Epithelial cell of proximal tubule (primary cell): ENCODE measurements at places on chromosomes 12 and 14. TPM values are rescaled to one million over a fixed set of nuclear protein-coding genes. Genes with fewer than 3 reads are reported as not detected.

DNA sequence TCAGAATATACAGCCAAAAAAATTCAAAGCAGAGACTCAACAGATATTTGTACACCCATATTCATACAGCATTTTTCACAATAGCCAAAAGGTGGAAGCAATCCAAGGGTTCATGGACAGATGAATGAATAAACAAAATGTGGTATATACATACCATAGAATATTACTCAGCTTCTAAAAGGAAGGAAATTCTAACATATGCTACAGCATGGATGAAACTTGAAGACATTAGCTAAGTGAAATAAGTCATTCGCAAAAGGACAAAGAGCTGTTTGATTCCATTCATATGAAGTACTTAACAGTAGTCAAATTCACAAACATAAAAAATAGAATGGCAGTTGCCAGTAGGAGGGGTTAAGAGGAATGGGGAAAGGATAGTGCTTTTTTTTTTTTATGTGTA lies 91.8 kb upstream of the ARID2 start:
- DNase-seq = no peak

GRCh38 chr14:63504648-63505047 lies 38.5 kb downstream of the PPP2R5E start:
- no peak for DNase-seq

GRCh38 chr12:70154087-70154638 lies 89.1 kb upstream of the CNOT2 start:
- no peak for DNase-seq

- DNase-seq = no peak
Observed at GRCh38 chr12:76117067-76117691, 32.7 kb upstream of the NAP1L1 start.

GRCh38 chr12:114752217-114752616 lies 68.2 kb upstream of the TBX3 start:
- no peak for DNase-seq

- DNase-seq = no peak
Observed at GRCh38 chr12:47561746-47562145, 144.1 kb downstream of the RPAP3 start.

DNA sequence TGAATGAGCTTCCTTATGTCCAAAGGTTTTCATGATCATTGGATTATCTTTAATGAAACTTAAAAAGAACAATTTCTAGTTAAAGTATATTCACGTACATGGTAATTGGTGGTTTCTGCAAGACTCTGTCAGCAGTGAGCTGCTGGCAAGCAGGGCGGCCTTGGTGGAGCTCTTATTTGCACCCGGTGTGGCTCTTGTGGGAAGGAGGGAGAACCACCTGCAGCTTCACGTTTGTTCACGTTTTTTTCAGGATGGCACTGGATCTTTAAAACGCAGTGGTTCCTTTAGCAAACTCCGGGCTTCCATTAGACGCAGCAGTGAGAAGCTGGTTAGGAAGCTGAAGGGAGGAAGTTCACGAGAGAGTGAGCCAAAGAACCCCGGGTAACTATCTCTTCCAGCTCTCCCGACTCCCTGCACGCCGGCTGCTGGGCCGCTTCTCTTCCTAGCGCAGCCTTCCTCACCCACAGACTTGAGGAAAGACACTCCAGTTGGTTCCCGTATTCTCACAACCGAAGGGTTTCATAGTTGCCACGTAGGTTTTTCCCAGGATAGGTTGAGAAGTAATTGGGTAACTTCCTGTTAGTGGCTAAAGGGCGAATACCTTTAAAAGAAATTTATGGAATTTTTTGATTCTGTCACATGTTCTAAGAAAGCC lies 28.3 kb downstream of the XRCC3 start:
- no peak for DNase-seq

DNA sequence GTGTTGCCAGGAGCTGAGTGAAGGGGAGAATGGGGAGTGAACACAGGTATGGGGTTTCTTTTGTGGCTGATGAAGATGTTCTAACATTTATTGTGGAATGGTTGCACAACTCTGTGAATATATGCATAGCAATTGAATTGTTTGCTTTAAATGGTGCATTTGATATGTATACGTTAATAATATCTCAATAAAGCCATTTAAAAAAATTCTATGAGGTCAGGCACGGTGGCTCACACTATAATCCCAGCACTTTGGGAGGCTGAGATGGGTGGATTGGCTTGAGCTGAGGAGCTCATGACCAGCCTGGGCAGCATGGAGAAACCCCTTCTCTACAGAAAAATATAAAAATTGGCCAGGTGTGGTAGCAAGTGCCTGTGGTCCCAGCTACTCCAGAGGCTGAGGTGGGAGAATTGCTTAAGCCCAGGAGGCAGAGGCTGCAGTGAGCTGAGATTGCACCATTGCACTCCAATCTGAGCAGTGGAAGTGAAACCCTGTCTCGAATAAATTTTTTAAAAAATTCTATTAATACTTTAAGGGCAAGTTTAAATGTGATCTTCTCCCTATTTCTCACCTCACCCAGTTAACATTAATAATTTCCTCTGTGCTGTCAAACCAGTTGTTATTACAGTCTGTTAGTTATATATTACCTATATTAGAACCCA lies 65.3 kb downstream of the DENND5B start:
- no peak for DNase-seq

DNA sequence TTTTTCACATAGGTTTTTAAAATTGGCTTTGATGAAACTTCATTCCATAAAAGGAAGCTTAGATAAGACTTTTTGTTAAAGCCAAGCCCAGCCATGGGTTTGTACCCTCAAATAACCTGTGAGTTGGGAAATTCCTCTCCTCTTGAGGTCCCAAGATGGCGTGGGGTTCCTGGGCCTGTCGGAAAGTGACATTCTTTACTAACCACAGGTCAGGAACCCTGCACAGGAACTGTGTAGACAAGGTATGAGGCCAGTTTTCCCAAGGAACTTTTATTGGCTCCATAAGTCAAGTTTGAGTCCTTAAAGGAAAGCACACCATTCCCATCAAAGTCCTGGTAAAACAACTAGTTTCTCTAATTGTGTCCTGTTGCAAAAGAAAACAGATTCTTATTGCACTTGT lies 65.0 kb upstream of the AMN start:
- no peak for DNase-seq

- DNase-seq = no peak
Observed at GRCh38 chr12:57138526-57139272, 8.7 kb downstream of the LRP1-AS start.

GRCh38 chr12:78712834-78713481 lies 151.6 kb upstream of the SYT1 start:
- DNase-seq = no peak

- no peak for DNase-seq
Observed at GRCh38 chr14:76320486-76320885, 55.5 kb upstream of the ESRRB start.

GRCh38 chr12:75294797-75295196 lies 35.3 kb downstream of the CAPS2 start:
- DNase-seq = no peak

DNA sequence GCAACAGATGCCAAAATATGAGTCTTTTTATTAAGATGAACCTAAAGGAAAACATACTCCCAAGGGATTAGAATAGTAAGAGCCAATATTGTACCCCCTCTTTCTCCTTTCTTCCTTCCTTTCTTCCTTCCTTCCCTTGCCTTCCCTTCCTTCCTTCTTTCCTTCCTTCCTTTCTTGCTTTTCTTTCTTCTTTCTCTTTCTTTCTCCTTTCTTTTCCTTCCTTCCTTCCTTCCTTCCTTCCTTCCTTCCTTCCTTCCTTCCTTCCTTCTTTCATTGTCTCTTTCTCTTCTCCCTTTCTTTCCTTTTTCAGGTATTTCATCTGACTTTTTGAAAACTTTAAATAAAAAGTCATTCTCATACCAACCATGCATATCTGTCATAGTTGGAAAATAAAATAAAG lies 892.5 kb downstream of the LRFN5 start:
- DNase-seq = no peak

CCDC196 gene
- not detected in 2 replicates for total RNA-seq

SMCO2 gene
- total RNA-seq = not detected in 2 replicates

RDH12 gene
- total RNA-seq = 0.51 TPM in 1 of 2 replicates, not detected in the other

EPYC gene
- not detected in 2 replicates for total RNA-seq

CNTN1 gene
- 1.8 and 2.3 TPM in 2 replicates for total RNA-seq
